ENCODE measurements at places on chromosomes 11 and 22.

DNA sequence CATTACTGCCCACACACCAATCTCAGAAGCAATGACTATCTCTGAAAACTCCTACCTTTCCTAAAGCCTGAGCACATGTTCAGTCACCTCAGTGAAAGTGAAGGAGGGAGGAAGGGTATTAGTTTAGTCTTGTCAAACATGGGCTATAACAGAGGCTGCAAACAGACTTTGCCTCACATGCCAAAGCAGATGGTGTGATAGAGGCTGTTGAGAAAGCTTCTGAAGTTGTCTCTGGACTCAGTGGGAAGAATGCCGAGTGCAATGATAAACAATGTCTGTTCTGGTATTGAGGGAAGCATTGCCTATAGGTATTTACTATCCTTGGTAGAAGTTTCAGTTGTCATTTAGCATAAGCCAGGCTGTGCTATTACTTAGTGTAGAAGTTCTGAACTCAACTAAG lies 314.5 kb upstream of the CCDC90B start:
- no peak for DNase-seq

- DNase-seq, result no peak
Measured at GRCh38 chr11:121405646-121406045, 46.5 kb upstream of the SORL1 start.

DNA sequence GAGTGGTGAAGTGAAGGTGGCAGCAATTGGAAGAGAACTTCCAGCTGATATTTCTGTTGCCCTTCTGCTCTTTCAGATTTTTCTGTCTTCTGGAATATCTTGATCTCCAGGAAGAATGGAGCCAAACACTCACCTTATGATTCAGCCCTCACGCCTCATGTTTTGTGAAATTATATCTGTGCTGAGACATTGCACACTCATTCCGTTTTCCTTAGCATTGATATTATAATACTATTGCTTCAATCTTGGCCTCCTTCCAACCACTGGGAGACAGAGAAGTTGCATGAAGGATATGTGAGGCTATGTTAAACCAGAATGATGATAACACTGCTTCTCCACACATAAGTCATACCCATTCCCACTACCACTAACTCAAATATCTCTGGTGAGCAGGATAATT lies 177.9 kb downstream of the ETS1 start:
- peak; percentile 14 for DNase-seq

GRCh38 chr11:44814881-44815592 lies 88.3 kb downstream of the TSPAN18 start:
- DNase-seq, result peak; percentile 64

- peak; percentile 88 for DNase-seq
Measured at GRCh38 chr22:17742527-17742902, 31.8 kb downstream of the BID start.

- no peak for DNase-seq
Measured at GRCh38 chr11:132037467-132037862, 667.0 kb downstream of the NTM start.

DNA sequence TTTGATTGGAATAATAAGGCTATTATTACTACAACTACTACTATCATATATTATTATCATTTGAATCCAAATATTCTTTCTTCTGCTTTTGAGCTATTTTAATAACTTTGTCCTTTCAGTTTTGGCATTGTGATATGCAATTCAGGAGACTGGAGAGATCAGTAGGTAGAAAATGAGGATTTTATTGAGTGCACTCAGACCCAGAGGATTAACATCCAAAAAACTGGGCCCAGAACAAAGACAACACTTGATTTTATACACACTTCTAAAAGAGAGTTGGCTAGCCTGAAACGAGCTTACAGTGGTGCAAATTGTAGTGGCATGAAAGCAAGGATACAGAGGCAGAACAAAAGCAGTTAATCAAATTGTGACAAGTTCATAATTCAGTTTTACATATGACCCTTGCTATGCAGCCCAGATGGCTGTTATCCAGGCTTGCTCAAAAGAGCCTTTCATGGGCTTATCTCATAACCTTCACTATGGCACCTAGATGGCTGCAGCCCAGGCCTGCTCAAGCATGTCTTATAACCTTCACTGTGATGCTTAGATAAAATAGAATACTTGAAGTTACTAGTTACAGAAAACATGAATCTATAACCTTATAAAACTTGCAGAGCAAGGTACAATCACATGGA lies 796.3 kb upstream of the RAG2 start:
- DNase-seq, result no peak

- no peak for DNase-seq
Measured at GRCh38 chr11:61902313-61902712, 11.0 kb upstream of the FADS3 start.

GRCh38 chr11:85759915-85760314 lies 51.0 kb downstream of the SYTL2 start:
- peak; percentile 82 for DNase-seq

DNA sequence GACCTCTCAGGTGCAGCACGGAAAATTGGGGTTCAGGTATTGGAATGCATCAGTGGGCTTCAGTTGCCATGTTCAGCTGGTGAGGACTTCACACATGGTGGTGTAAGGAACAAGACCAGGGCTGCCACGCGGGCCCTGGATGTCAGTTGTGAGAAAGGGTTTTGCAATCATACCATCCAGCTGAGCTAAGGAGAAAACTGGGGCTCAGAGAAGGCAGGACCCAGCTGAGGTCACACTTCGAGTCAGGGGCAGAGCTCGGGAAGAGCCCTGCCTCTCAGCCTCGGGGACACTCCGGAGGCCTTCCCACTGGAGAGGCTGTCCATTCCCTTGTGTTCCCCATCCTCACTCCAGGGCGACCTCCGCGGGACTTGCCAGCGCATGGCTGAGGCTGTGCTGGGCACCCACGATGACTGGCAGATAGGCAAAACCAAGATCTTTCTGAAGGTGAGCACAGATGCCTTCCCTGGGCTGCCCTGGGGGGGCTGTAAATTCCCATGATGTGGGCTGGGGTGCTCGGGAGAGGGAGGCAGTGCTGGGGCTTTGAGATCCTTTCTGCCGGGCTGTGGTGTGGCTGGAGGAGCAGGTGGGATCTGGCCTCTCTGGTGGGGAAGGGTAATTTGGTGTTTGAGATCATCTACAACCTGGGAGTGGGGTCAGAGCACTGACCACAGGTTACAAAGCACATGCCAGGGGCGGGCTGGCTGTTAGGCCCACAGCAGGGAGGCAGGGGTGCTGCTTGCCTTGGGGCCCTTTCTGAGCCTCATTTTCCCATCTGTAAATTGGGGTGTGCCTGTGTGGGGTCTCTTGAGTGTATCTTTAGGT lies 47.2 kb downstream of the MYO7A start:
- DNase-seq, result no peak

DNA sequence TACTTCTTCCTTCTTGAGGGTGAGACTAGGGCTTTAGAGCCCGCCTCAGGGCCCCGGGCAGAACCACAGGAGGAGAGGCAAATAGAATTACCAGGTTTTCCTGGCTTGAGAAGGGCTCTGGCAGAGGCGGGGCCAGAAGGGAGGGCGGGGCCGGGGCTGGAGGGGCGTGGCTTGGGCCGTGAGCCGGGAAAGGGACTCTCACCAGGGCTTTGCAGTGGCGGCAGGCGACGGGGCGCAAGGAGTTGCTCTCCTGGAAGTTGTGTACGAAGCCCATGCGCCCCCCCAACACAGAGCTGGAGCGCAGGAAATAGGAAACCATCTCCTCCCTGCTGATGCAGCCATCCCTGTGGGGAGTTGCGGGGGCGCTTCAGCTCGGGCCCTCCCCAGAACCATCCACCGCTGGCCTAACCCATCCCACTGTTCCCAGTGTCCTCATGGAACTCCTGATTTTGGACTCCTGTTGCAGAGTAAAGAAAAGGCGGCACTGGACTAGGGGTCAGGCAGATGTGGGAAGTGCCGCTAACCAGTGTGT lies 6.9 kb upstream of the NRXN2 start:
- DNase-seq, result peak; percentile 53

DNA sequence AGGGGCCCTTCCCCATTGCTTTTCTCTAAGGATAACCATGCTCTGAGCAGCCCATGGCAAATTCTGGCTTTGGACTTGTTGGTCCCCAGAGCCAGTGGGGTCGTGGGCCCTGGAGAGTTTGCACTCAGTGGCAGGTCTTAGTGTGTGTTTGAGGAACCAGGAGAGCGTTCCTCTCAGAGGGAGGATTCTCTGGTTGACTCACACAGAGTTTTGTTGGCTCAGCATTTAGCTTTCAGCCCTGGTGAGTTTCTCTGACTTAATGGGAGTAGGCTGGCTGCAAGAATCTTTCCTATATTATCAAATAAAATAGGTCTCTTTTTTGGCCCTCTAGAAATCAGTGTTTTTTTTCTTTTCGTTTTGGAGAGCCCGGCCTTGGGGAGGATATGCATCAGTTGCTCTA lies 20.9 kb downstream of the ST14 start:
- DNase-seq, result peak; percentile 33

DNA sequence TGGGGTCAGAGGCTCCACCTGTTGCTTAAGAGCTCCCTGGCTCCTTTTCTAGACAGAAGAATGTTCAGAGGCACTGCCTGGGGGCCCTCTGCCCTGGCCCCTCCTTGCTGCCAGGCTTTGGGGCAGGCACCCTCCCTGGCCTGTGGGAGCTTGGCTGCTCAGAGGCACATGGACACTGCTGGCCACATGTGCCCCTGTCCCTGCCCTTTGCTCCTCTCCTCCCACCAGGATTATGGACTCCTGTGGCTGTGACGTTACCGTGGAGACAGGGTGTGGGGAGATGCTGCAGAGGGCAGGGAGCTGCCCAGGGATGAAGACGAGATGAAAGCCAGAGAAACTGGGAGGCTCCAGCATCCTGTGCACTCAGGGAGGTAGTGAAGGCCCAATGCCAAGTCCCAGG lies 14.7 kb downstream of the DRD2 start:
- DNase-seq, result no peak

DNA sequence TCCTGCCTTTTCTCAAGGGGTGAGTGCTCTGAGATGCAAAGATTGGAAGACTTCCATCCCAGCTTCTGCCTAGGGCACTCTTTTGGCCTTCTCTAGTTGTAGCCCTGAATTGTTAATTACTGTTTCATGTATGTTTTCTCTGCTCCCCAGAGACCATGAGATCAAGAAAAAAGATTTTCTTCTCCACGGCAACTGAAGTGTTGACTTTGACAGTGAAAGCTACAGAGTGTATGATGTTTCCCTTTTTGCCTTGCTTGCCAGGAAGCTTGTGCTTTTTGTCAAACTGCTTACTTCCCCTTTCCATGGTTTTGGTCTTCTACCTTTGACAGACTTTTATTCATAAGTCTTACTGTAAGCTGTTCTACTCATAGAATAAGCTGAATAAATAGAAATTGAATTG lies 23.3 kb upstream of the EIF3D start:
- DNase-seq, result no peak

DNA sequence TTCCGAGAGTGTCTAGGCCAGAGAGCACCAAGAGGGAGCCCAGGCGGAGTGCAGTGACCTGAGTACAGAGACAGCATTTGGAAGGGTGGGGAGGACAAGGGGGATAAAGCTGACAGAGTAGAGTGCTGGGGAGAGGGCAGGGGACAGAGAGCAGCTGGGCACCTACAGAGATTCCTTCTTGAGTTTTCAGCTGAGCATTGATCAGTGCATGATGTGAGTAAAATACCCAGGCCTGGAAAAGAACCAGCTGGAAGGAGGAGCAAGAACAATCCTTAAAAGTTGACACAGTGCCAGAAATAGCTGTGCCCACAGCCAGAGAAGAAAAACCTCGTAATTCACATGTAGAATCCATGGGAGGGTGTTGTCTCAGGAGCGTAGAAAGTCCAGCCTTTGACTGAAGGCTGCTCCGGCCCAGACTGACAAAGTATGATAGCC lies 33.9 kb upstream of the PANX2 start:
- DNase-seq, result no peak

GRCh38 chr11:20626279-20626678 lies 26.9 kb downstream of the SLC6A5 start:
- DNase-seq, result no peak

GRCh38 chr22:44452531-44453420 lies 45.3 kb downstream of the RTL6 start:
- DNase-seq, result no peak

- DNase-seq, result no peak
Measured at GRCh38 chr11:66012946-66013761, 1.3 kb downstream of the CST6 start.

DNA sequence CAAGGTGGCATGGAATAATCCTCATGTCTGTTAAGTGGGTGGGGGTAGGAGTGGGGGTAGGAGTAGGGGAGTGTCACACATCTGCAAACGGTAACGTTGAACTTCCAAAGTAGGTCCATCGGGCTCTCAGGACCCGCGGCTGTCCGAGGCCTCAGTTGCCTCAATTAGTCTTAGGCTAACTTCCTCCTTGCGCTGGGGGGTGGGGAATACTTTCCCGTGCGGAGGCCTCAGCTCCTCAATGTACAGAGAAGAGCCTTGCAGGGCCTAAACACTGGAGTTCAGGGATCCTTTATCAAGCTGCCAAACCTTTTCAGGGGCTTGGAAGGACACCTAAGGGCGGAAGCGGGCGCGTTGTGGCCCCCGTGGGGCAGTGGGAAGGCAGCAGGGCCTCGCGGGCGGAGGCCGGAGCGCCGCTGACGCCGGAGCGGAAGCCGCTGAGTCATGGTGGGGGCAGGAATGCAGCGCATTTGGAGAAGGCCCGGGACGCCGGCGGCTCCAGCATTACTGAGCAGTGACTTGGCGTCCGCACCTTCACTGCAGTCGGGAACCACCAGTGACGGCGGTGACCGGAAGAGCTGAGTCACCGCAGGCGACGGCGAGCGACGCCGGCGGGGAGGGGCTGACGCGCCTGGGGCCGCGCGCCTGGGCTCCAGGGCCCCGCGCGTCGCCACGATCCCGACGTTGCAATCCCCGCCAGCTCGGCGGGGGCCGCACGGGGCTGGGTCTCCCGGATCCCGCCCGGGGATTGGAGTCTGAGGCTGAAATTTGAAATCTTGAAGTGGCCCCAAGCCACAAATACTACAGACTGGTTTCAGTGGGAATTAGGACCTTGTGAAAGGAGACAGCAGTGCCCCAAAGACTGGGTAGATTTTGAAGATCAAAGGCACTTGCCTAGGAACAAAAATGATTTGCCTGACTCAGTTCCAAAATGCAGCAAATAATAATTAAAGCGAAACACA lies 20.2 kb upstream of the IPO7 start:
- peak; percentile 97 for DNase-seq

DNA sequence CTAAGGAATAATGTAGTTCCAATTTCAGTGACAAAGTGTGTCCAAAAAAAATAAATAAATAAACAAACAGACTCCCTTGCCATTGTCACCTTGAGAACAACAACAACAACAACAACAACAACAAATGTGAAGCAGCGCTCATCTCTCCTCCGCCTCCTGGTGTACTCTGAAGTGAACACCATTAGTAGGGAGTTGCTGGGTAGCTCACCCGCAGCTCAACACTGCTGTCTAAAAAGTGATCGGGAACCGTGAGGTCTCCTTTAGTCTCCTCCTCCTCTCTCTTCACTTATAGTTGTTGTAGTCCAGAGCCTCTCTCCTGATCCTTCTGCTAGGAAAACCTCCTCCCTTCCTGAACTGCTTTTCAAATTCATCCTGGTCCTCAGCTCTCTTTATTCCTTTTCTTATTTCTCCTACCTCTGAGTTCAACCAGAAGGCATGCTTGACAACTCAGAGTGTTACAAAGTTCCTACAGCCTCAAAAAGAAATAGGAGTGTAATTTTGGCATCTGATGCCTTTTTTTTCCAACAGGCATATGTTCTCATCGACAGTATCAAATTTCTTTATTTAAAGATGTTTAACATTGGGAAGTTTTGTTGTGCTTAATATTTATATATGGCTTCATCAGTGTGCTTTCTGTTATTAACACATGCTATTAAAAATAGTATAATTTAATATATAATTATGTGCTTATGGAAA lies 215.1 kb downstream of the PGR start:
- no peak for DNase-seq
